ENCODE measurements at places on chromosomes 16 and 17.

DNA sequence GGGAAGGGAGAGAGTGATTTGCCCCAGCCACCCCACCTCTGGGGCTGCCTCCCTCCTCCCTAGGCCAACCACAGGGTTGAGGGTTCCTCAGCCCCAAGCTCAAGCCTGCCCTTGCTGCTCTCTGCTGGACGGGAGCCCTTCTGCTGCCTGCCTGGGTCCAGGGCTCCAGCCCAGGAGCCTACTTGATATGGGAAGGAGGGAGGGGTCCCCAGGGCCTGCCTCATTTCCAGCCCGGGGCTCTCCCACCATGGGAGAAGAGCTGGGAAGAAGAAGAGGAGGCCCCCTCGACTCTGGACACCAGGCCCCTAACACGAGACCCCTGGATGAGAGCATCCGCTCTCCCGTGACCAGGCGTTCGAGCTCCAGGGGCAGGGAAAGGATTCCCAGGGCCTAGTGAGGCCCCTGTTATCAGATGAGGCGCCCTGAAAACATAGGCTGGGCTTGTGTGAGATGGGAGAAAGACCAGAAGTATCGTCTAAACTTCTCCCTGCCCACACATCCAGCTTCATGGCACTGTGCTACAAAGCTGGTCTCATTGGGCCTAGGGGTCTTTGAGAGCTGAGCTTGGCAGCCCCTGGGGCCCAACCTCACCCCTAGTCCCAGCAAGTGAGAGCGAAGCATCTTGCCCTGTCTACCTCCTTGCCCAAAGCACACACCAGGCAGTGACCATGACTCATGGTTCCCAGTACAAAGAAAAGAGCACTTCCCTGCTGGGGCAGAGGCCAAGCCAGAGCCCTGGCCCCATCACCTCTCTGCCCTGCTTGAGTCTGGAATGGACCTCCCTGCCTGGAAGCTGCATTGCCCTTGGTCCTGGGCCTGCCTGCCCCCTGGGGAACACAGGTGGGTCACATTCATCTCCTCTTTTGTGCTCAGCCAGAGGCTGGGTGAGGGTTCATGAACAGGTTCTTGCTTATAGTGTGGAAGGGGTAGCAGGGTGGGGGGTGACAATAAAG is 987 bp downstream of the SLC16A5 start:
- no peak for DNase-seq

- DNase-seq, result no peak
Observed at GRCh38 chr16:84617041-84617790, 662 bp downstream of the COTL1 start.

DNA sequence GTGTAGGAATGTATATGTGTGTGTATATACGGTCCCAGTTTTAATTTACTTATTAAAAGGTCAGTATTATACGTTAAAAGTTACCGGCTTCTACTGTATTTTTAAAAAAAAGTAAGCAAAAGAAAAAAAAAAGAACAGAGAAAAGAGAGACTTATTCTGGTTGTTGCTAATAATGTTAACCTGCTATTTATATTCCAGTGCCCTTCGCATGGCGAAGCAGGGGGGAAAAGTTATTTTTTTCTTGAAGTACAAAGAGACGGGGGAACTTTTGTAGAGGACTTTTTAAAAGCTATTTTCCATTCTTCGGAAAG is 1.6 kb downstream of the NOG start:
- no peak for DNase-seq

DNA sequence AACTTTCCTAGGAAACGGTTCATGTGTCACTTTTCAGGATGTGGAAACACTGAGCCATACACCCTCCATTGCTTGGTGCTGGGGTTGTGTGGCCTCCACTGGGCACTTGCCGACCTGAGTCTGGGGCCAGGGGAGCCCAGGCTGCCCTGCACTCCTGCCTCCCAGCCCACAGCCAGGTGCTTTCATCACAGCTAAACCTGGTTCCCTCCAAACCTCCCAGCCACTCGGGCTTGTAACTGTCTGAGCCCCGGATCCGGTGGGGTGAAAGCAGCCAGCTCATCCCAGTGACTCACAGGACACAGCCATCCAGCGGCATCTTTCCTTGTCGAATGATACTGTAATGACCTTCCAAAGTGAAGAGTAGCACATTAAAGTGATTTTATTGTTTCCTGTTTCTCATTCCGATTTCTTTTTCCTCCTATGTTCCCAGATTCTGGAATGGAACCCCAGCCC is 19.8 kb downstream of the CARHSP1 start:
- DNase-seq, result no peak

- no peak for DNase-seq
Observed at GRCh38 chr16:55943267-55943666, 68.1 kb upstream of the CES5A start.

Measured in NCI-H526 treated with DMSO at 0.1 percent for 48 hours (cell line).